ENCODE measurements at places on chromosomes 4 and X. TPM values are rescaled to one million over a fixed set of nuclear protein-coding genes. Genes with fewer than 3 reads are reported as not detected.

DNA sequence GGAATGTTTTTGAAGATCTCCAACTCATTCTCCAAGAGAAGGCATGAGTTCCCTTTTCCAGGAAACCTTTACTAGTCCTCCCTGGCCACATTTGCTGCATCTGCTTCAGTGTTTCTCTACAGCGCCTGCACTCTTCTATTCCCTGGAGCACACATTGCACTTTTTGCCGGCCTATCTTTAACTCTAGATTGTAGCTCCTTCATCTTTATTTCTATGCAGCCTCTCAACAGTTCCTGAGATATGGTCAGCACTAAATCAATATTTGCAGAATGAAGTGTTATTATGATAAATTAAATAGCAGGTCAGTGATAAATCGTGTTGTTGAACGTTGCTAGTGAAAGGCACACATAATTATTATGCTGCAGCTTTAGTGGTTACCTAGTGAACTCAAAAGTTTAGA lies 88.3 kb downstream of the VCX3A start:
- no peak for DNase-seq

DNA sequence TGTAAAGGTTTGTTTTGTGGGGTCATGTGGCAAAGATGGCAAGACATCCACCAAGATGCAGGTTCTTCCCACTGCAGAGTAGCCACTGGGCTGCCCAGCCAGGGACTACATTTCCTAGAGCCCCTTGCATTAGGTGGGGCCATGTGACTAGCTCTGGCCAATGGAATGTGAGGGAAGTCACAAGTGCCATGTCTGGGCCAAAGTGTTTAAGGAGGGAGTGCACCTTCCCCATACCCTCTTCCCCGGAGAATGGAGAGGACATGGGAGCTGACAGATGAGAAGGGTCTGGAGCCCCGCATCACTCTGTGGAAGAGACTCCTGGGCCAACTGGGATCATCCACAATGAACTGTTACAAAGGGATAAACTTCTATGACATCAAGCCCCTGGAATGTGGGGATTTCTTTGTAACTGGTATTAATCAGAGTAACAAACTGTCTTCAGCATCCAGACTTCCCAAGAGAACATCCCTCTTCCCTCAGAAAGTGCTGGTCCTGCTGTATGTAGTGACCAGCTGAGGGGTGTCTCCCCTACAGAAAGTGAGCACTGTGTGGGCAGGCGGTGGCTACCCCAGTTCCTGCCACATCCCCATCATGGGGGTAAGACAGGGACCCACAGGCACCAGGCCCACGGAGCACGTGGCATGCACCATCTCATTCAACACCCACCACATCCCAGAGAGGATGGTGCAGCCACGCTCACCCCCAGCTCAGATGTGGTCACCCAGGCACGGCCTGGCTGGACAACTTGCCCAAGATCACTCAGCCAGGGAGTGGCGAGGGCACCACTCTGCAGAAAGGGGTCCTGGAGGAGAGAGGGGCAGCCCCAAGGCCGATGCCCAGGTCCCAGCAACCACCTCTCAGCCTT lies 10.9 kb downstream of the PPP2R2C start:
- no peak for DNase-seq

DNA sequence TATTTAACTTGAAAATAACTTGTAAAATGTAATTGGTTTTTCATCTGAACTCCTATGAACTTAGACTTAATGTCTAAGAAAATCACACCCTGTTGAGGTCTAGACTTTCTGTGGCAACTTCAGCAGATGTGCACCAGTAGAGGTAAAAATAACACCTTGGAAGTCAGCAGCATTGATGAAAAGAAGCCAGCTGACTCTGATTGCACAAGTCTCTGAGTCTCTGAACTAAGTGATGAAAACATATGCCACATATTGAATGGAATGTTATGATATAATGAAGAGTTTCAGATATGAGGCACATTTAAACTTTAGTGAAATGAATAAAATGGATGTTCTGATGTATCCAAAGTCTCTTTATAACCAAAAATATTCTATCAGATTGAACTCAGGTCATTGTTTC lies 155.4 kb downstream of the GPM6A start:
- DNase-seq, result no peak

DNA sequence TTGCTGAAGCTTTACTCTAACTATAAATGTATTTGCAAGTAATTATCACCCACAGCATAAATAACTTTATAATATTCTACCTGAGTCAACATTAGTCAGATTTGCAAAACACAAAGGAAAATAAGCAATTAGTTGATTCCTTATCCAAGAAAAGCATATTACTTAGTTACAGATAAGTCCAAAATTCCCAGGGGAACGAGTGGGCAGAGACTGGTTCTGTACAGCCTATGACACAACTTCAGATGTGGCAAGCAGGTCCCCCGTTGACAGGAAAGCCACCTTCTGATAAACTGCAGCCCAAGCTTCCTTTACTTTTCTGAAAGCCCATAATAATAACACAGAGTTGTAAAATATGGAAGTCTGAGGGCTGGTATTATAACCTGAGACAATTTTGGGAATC lies 62.4 kb upstream of the NDP start:
- DNase-seq, result no peak

- DNase-seq, result no peak
Measured at GRCh38 chr4:107509615-107510014, 210.4 kb downstream of the PAPSS1 start.

DNA sequence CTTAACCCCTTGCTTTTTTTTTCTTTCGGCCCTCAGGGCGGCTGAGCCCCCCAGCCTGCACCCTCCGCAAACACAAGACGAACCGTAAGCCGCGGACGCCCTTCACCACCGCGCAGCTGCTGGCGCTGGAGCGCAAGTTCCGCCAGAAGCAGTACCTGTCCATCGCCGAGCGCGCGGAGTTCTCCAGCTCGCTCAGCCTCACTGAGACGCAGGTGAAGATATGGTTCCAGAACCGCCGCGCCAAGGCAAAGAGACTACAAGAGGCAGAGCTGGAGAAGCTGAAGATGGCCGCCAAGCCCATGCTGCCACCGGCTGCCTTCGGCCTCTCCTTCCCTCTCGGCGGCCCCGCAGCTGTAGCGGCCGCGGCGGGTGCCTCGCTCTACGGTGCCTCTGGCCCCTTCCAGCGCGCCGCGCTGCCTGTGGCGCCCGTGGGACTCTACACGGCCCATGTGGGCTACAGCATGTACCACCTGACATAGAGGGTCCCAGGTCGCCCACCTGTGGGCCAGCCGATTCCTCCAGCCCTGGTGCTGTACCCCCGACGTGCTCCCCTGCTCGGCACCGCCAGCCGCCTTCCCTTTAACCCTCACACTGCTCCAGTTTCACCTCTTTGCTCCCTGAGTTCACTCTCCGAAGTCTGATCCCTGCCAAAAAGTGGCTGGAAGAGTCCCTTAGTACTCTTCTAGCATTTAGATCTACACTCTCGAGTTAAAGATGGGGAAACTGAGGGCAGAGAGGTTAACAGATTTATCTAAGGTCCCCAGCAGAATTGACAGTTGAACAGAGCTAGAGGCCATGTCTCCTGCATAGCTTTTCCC lies 3.4 kb downstream of the MSX1 start:
- no peak for DNase-seq

DNA sequence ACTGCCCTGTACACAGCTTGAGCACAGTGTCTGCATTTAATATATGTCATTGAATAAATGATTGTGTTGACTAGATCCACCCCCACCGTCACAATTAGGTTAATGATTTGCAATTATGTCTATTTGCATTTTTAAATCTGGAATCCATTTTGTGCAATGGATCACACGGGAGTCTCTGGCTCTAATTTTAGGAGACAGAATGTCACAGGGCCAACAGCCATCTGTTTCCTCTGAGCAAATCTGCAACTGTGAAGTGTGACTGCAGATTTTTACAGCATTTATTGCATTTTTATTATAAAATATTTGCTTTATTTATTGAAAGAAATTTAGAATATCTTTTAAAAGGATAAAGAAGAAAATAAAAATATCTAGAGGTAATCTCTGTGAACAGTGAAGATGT lies 316.8 kb downstream of the HS3ST1 start:
- DNase-seq, result no peak

- DNase-seq, result no peak
Measured at GRCh38 chr4:132572210-132572609, 576.9 kb upstream of the PCDH10 start.

DNA sequence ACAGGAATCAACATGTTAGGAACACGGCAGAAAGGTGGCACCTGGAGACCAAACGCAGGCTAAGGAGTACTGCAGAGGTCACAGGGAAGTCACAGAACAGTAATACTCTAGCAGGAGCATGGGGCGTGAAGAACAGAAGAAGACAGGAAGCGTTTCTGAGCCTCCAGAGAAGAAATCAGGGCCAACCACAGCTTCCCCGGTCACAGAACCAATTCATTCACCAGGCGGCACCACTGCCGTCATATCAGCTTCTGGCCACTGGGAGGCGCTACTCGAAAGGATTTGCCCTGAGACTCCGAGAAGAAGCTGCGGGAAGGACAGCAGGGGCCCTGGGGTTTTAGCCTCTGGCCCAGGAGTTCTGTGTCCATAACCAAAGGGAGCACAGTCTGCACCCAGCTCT lies 78.0 kb upstream of the DRD5 start:
- peak; percentile 68 for DNase-seq

GRCh38 chr4:17018013-17018412 lies 119.6 kb upstream of the LDB2 start:
- DNase-seq, result no peak

DNA sequence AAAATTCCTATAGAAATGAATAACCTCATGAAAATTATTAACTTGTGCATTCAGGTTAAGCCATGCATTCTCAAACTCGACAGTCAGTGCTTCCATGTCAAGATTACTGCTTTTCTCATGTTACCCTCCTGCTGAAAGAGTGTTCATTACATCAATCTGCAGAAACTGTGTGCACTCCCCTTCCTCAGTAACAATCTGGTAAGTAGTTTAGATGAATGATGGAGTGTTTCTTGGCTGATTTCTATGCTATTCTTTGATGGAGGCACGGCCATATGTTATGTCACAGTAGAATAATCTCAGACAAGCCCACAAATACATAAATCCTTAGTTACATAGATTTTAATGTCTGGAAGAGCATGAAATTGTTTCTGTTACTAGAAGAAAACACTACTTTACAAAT lies 193.3 kb upstream of the FAM47A start:
- DNase-seq, result no peak

DNA sequence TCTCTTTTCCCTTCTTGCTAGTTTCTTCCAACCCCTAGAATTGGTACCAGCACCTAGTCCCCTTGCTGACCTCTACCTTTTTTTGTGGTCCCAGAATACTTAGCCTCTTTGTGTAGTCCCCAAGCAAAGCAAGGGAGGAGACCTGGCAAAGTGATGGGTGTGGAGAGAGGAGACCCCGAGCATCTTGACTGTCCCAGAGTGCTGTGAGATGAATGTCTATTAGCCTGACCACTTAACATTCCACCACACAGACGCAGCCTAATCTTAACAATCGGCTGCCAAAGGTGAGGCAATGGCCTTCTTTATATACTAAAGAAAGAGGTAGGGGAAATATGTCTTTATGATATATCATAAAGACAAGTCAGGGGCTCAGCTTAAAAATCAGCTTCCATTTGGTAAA lies 55.9 kb downstream of the TRIM2 start:
- no peak for DNase-seq

- DNase-seq, result no peak
Measured at GRCh38 chr4:22238742-22239141, 277.1 kb downstream of the ADGRA3 start.

DNA sequence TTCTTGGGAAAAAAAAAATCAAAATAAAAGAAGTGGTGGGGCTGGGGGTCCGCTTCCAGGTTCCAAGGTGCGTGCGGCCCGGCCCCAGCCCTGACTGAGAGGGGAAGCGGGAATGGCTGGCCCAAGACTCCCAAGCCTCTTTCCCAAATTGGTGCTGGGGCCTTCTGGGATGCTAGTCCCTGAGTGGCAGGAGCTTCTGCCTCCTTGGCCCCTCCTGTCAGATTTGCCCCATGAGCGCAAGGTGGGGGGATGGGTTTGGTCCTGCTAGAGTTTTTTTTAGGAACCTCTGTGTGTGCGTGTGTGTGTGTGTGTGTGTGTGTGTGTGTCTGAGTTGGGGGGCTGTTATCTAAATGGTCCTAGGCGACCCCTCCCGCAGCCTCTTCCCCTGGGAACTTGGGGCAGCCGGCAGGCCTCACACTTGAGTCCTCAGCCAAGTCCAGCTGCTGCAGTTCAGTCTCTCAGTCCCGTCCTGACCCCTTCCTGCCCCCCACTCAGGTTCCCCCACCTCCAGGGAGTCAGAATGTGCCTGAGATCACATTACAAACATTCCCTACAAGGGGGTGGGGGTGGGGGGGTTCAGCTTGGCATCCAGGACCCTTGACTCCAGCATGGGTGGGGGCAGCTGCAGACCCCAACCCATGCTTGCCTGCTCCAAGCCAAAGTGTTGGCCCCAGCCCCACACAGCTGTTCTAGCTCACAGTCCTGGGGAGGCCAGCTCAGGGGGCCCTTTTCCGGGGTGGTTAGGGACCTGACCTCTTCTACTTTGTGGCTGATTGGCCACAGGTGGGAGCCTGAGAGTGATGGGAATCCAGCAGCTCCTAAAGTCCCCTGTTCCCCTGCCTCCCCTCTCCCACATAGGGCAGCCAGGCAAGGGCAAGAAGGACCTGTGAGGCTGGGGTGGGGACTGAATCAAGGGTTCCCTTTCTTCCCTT lies 4.0 kb downstream of the EFNB1 start:
- DNase-seq, result no peak

- no peak for DNase-seq
Measured at GRCh38 chr4:125191232-125191631, 123.5 kb upstream of the FAT4 start.

GRCh38 chr4:58825278-58825677 lies 1715.1 kb upstream of the IGFBP7 start:
- DNase-seq, result no peak

- no peak for DNase-seq
Measured at GRCh38 chr4:138938366-138938690, 77.3 kb upstream of the NOCT start.

Gene CRMP1
- 0.06 TPM for polyA plus RNA-seq

Gene HSFX2
- 0.20 TPM for polyA plus RNA-seq

Gene GAGE2A
- polyA plus RNA-seq, result not detected

Gene WDR17
- polyA plus RNA-seq, result 0.18 TPM

Gene SHISA3
- not detected for polyA plus RNA-seq

Gene KLHL4
- polyA plus RNA-seq, result 0.42 TPM

Gene NEXMIF
- polyA plus RNA-seq, result 0.03 TPM

Data from liver (tissue), 10 donors.